ENCODE measurements at places on chromosomes 2 and 18.

DNA sequence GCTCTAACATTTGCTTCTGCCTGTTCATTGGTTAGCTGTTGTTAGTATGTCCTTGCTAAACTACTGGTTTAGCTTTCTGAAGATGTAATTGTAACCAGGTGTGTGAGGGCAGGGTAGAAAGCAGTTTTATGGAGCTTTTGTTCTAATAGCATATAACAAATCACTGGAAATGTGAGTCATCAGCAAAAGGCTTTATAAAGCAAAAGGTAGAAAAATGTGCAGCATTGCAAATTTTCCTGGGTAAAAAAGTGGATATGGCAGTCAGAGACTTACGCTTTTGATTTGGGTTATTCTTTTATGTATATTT, 85.3 kb downstream of the ZNF407 start:
- DNase-seq, result no peak

DNA sequence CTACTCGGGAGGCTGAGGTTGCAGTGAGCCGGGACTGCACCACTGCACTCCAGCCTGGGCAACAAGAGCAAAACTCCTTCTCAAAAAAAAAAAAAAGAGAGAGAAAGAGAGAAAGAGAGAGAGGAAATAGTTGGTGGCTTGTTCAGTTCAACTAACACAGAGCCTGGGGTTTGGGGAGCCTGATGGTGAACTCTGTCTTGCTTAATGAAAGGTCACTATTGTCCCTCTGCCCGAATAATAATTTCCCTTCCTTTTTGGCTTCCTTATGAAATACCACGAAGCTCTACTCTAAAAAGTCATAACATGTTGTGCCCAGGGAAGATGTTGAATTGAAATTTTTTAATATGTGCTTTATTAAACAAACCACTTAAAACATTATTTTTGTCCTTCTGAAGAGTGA, 17.3 kb downstream of the BCL2 start:
- DNase-seq, result no peak

- no peak for DNase-seq
Observed at GRCh38 chr2:241764275-241765241, 12.1 kb upstream of the GAL3ST2 start.

GRCh38 chr2:73836141-73836943, 7.6 kb downstream of the STAMBP start:
- DNase-seq, result no peak

DNA sequence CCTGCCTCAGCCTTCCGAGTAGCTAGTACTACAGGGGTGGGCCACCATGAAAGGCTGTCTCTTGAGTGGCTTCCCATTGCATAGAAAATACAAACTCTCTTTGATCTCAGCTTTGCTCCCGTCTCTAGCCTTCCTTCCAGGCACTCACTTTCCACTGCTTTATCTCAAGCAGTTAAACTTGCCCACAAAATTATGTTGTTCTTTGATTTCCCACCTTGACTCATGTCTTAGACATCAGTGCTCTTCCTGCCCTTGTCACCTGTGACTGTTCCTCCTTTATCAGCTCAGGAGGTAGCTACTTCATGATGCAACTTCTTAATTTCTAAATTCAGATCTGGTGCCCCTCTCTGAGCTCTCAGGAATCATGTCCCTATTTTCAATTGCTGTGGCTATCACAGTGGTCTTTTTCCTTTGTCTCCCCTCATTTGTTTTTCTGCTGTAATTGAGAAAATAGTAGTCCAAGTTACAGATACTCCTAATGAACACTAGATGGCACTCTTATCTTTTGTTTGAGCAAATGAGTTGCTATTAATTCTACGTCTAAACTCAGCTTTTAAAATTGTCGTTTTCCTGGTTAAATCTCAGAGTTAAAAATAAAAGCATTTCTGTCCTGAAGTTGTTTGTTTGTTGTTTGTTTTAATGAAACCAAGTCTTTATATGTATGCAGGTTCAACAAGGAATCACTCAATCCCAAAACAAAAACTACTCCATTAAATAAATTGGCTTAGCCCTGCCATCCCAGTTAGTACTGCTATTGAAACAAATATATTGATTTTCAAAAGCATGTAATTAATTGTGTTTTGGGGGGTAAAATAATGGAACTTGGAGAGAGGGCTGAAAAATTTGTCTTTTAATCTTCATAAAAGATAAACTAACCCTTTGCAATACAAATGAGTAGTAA, 46.9 kb upstream of the GREB1L start:
- no peak for DNase-seq

DNA sequence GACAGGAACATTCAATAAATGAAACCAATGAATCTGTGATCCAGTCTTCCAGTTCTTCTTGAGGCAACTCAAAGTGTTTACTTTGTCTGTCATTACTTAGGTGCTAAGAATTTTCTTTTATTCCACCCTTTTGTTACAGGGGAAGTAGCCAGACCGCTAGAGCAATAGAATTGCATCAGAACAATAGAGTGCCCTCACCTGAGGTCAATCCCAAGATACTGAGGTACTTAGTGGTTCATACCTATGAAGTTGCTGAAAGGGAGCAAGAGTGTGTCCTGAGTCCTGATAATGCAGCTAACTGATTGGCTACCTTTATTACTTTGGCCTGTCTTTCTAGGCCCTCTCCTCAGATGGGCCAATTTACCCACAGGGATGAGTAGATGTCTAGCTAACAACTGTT, 359.4 kb upstream of the KCNH7 start:
- DNase-seq, result no peak

DNA sequence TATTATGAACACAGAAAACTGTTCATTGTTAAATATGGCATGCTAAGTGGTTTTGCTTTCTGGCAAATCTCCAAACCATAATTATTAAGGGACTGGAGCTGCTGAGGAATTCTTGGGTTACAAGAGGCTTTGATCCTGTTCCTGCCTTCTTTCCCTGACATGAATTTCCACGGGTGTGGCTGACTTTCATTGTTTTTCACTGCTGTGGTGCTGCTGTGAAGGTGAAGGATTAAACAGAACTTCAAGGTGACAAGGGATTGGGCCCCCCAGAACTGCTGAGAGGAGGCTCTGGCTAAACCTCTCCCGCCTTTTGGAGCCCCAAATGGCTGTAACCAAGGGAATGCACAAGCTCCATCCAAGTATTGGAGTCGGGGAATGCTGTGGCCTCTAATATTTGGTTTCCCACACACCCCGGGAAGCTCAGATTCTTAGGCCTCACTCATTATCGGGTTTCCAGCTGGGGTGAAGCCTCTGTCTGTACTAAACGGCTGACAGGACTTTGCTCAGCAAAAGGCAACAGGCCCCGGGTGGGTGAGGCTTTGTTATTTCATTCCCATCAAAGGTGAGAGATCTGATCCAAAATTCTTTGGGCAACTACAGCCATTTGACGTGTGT, 29.0 kb upstream of the ZFP36L2 start:
- DNase-seq, result no peak

- no peak for DNase-seq
Observed at GRCh38 chr2:28406276-28407096, 13.8 kb downstream of the FOSL2 start.

- no peak for DNase-seq
Observed at GRCh38 chr2:15092691-15093090, 460.2 kb downstream of the LRATD1 start.

DNA sequence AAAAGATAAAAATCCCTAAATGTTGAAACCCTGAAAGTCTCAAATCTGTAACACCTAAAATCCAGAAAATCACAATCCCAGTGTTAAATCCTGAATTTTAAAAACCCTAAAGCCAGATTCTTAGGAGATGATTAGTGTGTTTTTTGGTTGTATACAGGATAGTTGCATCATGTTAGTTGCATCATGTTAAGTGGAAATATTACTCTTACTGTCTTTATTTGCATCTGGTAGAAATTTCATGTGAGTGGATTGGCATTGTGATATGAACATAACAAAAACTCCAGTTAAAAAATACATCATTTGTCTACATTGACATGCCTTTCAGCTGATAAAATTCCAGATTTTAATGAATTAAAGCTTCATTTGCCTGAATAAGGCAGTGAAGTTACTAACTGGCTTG, 683.1 kb upstream of the ACVR2A start:
- no peak for DNase-seq

GRCh38 chr2:42858140-42859005, 66.0 kb upstream of the HAAO start:
- DNase-seq, result no peak

GRCh38 chr18:59426855-59427254, 67.8 kb upstream of the LMAN1 start:
- DNase-seq, result no peak

DNA sequence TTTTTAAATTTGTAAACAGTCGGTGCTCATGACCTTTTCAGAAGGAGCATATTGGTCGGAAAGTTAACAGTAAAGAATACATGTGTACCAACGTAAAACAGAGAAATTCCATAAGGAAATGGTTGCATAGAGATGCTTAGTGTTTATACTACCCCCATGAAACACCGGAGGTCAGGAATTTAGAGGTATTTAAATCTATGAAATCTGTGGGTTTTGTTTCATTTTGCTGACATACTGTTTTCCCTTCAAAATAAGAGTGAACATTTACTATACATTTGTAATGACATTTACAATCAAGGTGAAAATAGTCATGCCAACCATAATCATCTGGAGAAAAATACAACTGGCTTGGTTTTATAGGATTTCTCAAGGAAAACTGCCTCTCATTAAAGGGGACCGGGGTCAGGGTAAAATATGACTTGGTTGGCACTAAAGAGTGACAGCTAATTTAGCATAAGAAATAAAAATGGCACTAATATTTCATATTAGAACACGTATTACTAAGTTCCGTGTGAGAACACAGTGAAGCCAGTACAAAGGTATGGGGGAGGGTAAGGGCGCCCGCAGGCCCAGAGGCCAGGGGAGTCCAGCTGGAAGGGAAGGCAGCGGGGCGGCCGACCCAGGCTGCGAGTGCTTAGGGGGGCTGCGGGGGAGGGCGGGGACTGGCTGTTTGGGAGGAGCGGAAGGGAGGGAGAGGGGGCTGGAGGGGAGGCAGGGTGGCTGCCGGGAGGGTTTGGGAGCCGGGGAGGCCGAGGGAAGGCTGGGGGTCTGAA, 1.1 kb upstream of the RNU4ATAC start:
- DNase-seq, result no peak

DNA sequence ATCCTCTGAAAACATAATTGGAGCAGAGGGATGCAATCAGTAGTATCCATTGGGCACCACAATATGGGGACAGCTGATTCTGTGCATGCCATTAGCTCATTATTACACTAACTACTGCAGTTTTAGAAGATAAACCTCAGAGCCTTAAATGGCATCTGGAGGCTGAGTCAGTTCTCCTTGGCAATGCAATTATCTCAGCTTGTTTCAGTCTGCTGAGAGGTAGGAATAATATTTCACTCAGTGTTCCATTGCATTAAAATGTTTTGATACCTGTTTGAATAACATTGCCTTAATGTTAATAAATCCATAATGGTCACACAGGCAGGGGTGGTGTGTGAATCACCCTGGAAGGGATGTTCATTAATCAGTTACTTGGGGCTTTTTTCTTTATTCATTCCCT, 309.6 kb downstream of the LRRTM1 start:
- no peak for DNase-seq

- DNase-seq, result no peak
Observed at GRCh38 chr2:239833269-239834109, 191.7 kb downstream of the NDUFA10 start.

GRCh38 chr18:73688851-73689711, 458.6 kb downstream of the FBXO15 start:
- no peak for DNase-seq

DNA sequence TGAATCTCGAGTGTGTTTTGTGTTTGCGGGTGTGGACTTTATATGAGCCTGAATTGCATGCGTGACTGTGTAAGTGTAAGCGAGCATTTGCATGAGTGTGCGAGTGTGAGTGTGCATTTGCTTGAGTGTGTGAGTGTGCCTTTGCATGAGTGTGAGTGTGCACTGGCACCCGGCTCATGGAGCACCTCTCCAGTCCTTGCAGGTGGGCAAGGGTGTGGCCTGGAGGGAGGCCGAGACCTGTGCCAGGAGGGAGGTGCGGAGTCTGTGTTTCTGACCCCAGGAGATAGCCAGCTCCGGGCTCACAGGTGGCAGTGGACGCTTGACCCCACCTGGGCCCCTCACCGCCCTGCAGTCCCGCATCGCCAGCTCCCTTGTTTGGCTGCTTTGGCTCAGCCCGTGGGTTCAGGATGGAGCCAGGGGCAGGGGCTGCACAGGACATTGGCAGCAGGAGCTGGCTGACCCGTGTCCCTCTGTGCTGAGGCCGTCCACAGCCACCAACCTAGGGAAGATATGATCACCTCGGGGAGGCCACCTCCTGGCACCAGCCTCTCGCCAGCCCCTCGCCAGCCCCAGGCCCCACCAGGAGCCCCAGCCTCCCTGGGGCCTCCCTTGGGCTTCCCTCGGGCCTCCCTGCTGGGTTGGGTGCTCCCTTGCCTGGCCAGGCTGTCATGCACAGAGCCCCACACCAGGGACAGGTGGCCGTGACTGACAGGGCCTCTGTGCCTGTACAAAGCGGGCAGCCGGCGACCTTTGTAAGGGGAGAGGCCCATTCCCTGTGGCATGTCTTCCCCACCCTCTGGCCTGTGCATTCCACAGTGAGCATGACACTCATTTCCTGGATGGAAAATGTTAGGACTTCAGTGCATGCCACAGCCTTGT, 81.6 kb downstream of the PTGR3 start:
- DNase-seq, result no peak
